ENCODE measurements at places on chromosomes 13 and 19. TPM values are rescaled to one million over a fixed set of nuclear protein-coding genes. Genes with fewer than 3 reads are reported as not detected.

Gene CATSPERD
- polyA plus RNA-seq = not detected

Gene CDX2
- polyA plus RNA-seq = 0.06 TPM

Gene SACS
- polyA plus RNA-seq = 1.9 TPM

Gene IGSF23
- not detected for polyA plus RNA-seq

Gene FREM2
- polyA plus RNA-seq = 0.02 TPM

All from esophagus (tissue), 2 donors.